Muscle of arm (tissue), 14 donors: ENCODE measurements at places on chromosomes 5 and 9. TPM values are rescaled to one million over a fixed set of nuclear protein-coding genes. Genes with fewer than 3 reads are reported as not detected.

DNA sequence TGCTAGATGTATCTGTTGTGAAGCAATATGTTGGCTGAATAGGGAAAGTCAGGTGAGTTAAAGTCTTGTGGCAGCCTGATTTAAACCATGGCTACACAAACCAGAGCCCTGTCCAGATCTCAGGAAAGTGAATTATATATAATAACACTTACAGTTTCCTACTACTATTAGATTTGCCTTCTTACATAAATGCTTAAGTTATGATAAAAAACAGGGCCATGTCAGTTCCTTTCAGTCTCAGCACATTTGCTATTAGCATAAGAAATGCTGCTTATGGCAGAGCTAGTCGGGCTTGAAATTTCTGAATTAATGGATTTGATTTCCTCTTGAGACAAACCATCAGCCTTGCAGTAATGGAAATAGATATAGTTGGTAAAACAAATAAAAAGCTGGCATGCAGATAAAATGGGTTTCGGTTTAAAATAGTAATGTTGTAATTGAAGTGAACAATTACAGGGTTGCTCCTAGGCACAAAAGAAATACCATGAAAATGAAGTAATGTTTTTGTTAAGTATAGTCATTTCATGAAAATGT is 664.2 kb upstream of the ZNF608 start:
- peak; percentile 37 for DNase-seq

- DNase-seq, result no peak
Observed at GRCh38 chr5:32618962-32619361, 33.6 kb downstream of the SUB1 start.

- DNase-seq, result no peak
Observed at GRCh38 chr9:97373331-97373730, 38.6 kb upstream of the TDRD7 start.

JAKMIP2 gene
- polyA plus RNA-seq, result 2.4 TPM

PCDHGC5 gene
- polyA plus RNA-seq, result 0.19 TPM

DNA sequence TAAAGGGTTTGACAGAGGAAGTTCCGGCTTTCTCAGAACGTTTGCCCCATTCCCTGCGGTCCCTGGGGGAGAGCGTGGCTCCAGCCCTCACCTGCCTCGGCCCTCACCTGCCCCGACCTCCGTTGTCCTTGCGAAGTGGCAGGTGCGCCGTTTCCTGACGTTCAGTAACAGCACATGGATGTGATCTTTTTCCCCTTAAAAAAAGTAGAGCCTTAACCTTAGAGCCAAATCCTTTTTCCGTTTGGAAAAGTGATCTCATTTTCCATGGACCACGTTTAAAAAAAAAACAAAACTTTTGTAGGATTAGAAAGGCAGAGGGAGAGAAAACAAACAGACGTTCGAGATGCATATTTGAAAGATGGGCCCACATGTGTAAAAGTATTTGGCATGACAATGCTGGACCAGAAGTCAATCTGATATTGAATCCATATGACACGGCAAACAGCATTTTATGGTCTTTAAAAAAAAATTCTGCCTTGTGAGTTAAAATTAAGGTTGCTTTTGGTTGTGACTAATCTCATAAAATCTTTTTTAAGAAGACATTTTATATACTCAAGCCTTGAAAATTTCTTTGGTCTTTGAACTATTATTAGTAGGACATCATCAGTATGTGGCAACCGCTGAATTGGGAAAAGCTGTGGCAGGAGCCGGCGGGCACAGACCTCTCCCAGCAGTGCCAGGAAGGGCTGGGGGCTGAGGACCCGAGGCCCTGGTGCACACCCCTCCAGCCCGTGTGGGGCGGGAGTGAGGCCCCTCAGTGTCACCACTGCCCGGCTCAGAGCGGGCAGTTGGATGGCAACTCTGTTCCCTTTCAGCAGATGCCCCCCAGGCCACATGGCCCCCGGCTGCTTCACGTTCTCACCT is 42.5 kb upstream of the EXOC3 start:
- DNase-seq, result peak; percentile 84

DNA sequence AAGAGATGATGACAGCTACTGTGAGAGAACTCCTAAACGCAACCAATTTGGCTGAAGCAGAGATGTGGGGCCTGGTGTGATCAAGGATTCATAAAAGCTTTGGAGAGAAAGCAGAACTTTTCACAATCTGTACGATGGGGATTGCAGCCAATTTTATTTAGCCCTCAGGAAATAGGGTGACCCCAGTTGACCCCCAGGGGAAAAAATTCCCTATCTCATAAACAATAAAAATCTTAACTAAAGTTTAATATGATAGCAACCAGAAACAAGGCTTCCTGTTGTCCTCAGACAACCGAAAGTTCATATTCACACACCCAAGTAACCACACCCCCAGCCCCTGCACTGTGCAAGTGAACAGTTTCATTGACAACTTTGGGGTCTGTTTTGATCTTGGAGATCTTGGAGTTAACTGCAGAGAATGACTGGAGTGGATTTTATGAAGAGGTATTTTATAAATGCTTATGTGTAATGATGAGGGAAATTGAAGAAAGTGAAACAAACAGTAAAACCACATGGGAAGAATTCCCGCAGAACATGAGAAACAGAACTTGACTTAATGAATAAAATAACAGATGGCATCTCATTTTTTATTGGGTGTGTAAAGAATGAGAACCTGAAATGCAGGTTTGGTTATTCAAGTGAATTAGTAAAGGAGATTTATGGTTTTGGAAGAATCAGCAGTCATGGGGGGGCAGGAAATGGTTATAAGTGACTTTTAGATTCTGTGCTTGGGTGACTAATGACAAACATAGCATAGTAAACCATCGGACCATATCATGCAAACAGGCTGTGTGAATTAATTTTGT is 94.5 kb downstream of the PDE4D start:
- DNase-seq, result peak; percentile 17

- no peak for DNase-seq
Observed at GRCh38 chr9:748861-749497, 92.5 kb upstream of the DMRT1 start.

DNA sequence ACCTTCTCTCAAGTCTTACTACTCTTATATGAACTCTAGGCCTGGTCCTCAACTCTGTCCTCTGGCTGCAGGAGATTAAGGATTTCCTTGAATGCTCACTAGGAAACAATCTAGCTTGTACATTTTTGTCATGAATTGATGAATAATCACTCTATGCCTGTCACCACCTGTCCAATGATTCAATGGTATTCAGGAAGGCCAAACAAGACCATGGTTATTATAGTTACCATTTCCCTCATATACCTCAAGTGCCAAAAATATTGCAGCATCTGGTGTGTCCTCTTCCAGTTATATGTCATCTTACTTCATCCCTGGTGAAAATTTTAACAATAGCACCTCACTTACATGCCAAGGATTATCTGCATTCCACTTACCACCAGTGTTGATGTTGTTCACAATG is 179.0 kb upstream of the MOCS2 start:
- DNase-seq, result no peak

ALDH1A1 gene
- polyA plus RNA-seq, result 22.3 TPM

CA9 gene
- polyA plus RNA-seq, result 0.42 TPM

- DNase-seq, result no peak
Observed at GRCh38 chr5:140108093-140109017, 5.6 kb upstream of the PURA start.

GRCh38 chr5:61000887-61001286 is 55.9 kb downstream of the NDUFAF2 start:
- DNase-seq, result no peak

GZMA gene
- polyA plus RNA-seq, result 0.93 TPM
